ENCODE measurements at places on chromosomes 5 and 9.

DNA sequence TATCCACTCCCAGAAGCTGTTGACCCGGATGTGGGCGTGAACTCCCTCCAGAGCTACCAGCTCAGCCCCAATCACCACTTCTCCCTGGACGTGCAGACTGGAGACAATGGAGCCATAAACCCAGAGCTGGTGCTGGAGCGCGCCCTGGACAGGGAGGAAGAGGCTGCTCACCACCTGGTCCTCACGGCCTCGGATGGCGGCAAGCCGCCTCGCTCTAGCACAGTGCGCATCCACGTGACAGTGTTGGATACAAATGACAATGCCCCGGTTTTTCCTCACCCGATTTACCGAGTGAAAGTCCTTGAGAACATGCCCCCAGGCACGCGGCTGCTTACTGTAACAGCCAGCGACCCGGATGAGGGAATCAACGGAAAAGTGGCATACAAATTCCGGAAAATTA is 834 bp downstream of the PCDHGA8 start:
- no peak for DNase-seq

- DNase-seq, result no peak
These were observed 45.4 kb downstream of the SHB start for GRCh38 chr9:38023661-38024035.

GRCh38 chr5:74182603-74183002 is 457.9 kb downstream of the ENC1 start:
- DNase-seq, result no peak

DNA sequence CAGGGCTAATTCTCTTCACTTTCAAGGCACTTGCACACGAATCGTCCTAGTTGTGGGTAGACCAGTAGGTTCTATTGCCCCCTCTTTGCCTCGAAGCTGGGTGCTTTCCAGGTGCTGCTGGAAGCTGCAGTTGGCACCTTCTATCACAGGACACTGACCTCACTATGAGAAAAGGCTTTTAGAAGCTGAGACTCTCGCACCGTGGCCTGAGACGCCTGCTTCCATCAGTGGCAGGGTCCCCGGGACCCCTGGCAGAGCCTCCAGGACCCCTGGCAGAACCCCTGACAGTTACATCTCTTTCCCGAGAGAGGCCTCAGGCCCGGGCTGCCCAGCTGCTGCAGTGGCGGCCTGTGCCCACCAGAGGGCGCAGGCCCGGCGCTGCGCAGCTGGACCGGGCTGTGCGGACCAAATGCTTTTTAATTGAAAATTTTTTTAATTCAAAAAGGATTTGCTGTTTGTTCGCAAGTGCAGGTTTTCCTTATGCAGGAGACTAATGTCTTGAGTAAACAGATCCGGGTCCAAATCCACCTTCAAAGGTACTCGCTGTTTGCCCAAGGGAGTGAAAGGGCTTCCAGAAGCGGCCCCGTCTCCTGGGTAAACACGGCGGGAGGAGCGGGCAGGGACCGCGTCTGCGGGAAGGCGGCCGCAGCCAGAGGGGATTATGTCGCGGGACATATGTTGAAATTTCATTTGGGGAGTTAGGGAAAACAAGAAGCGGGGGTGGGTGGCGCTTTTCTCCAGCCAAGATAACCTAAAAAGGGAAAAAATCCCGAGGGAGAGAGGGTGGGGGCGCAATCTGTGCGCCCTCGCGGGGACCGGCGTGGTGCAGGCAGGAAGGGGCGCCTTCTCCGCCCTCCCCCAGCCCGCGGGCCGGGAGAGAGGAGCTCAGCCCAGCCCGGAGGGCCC is 114.5 kb upstream of the LMX1B start:
- DNase-seq, result no peak

DNA sequence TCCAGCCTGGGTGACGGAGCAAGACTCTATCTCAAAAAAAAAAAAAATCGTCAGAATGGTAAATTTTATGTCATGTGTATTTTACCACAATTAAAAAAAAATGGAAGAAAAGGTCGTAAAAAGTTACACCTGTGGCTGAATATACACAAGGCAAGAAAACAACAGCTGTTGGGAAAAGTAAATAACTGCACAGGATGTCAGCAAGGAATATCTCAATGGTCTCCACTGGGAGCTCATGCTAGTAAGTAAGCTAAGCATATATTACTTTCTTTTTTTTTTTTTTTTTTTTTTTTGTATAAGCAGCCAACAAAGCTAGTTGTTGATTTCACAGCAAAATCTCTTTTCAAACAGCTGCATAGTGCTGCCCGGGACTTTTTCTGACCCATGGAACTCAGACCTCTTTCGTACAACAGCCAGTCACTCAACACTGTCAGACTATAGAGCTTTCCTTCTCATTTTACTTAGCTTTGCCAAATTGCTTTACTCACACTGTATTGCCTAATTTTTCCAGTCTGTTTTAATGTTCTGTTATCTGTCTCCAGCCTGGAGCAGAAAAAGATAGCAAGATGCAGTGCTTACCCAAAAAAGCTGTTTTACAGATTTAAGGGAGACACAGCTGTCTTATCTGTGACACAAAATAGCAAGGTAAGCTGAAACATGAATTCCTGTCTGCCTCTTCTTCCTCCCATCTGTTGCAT is 175.9 kb downstream of the ENC1 start:
- DNase-seq, result no peak

GRCh38 chr5:136769900-136770684 is 404.7 kb upstream of the TRPC7 start:
- peak; percentile 73 for DNase-seq

DNA sequence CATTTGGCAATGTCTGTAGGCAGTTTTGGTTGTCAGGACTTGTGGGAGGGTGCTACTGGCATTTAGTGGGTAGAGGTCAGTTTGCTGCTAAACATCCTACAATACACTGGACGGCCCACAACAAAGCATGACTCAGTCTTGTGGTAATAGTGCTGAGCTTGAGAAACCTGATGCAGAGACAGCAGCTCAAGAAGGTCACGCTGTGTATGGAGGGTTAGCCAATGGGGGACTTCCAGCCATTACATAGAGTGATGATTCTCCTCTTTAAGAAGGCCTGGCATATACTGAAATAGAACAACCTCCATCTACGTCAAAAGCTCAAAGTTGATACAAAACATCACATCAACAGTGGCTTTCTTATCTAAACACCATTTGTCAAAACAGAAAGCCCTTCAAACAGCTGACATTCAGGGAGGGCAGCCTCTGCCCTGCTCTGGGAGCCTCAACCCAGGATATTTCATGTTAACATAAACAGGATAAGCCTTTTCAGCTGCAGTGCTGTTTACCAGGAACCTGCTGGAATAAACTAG is 143.0 kb downstream of the GPBP1 start:
- DNase-seq, result no peak

DNA sequence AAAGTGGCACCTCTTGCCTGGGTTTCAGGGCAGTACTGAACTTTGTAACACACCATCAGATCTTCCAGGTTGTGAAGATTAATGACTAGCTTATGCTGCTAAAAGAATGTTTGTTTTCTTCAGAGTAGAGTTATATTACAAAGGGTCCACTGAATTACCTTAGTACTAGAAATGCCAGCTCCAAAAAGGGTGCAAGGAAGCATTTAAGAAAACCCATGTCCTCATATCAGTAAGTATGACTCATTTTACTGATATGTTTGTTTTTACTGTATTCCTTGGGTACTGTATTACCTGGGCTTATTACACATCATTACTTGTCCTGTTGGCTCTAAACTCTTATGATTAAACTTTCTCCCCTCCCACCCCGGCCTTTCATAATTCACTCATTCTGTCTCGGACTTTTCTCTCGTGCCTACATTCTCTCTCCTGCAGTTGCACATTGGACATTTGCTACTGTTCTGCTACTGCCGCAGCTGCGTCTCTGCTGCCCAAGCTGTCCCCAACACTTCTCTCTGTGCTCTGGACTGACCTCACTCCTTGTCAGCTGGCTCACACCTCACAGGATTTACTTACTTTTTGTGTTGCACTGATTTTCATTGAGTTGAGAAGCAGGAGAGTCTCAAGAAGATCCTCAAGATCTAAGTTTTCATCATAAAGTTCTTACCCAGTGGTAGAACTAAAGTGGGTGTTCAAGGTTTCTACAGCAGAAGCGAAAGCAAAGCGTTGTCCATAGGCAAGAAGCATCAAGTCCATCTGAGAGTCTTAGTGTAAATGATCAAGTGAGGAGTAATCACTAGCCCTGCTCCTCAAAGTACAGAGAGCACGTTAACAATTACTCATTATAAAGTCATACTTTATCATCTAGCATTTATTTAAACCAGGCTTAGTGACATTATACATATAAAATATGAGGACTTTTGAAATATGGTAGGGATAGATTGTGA is 53.2 kb upstream of the C9orf72 start:
- no peak for DNase-seq

GRCh38 chr5:151019331-151019730 is 1.1 kb upstream of the GPX3 start:
- DNase-seq, result no peak

GRCh38 chr9:113858282-113858681 is 17.8 kb upstream of the ZNF618 start:
- DNase-seq, result no peak

GRCh38 chr5:39121315-39121714 is 47.1 kb upstream of the RICTOR start:
- no peak for DNase-seq

DNA sequence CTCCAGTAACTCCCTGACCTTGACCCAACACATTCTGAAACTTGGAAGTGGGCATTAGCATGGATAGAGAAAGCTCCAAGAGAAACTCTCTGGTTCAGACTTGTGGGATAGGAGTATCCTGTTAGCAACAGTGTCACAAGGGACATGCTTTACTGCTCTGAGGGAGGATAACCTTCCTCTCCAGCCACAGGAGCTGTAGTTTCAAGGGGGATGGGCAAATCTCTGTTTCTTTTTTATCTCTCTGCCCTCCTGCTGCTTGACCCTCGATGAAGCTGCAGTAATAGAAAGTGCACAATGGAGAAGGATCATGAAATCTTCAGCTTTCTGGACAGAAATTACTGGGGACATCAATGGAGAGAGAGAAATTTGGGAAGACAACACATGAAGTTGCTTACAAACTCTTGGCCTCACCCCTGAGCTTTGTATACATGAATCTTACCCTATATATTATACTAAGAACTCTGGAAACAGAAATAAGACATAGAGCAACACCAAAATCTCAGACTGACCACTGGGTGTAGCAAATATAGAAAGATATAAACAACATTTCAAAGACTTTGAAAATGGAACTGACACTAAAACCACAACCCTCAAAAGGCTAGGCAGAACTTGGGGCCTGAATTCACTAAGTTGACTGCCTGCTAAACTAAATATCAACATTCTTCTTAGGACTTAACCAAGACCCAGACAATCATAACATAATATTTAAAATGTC is 471.0 kb upstream of the MEF2C start:
- DNase-seq, result no peak

GRCh38 chr5:103358305-103358995 is 99.9 kb downstream of the MACIR start:
- DNase-seq, result no peak

DNA sequence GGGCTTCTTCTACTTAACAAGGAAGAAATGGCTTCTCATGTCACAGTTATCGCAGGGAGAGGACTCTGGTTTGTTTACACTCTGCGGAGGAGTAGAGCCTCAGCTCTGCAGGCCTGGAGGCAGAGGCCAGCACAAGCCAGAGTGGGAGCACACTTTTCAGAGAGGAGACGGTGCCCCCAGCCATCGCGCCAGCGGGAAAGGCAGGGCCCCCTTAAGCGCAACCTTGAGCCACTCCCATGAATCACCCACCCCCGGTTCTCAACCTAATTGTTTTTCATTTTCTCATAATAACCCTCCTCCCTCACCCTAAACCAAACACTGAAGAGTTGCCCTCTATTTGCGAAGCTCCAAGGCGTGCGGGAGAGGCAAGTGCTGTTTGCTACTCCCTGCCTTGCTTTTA is 208.4 kb upstream of the TBCA start:
- no peak for DNase-seq

- no peak for DNase-seq
These were observed 30.6 kb upstream of the COL5A1 start for GRCh38 chr9:134611046-134611445.

DNA sequence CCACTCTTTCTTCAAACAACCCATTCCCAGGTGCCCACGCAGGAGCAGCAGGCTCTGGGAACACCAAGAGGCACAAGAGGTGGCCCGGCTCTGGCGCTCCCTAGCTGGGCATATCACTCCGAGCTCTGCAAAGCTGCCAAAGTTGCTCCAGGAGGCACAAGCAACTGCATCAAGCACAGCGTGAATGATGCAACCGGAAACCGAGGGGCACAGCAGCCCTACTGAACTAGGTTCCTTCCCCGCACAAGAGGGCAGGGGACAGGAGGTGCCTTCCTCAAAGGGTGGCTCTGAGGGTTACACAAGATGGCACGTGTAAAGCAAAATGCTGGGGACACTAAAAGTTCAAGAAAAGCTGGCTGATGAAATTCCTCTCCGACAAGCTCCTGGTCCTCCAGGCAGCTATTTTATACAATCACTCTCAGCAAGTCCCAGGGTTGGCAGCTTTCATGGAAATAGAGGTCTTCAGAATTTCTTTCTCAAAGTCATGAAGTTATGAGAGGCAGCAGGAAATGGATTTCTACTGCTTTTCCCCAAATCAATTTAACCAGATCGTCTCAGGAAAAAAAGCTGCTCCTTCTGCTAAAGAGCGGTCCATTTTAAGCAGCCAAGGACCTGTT is 22.9 kb downstream of the PSMB7 start:
- DNase-seq, result no peak

GRCh38 chr9:5195463-5195862 is 10.0 kb upstream of the INSL6 start:
- no peak for DNase-seq

- DNase-seq, result no peak
These were observed 117.1 kb downstream of the DMXL1 start for GRCh38 chr5:119187776-119188529.

- DNase-seq, result no peak
These were observed 20.5 kb upstream of the CCL28 start for GRCh38 chr5:43432486-43433375.

GRCh38 chr5:65076251-65076869 is 307.6 kb downstream of the CWC27 start:
- DNase-seq, result no peak

DNA sequence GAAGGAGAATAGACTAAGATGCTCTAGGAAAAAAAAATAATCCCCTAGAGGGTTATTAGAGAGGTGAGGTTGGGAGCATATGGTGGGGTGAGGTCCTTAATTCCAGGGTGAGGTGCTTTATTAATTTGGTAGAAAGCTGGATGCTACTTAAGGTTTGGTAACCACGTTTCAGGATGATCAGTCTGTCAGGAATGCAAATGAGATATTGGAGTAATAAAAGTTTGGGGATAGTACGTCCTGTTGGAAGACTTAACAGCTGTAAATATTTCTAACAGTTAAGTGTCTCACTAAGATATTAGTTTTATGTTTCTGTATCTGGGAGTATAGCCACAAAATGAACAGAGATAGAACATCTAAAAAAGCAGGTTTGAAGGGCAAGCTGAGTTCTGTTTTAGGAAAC is 578.9 kb downstream of the CETN3 start:
- no peak for DNase-seq

DNA sequence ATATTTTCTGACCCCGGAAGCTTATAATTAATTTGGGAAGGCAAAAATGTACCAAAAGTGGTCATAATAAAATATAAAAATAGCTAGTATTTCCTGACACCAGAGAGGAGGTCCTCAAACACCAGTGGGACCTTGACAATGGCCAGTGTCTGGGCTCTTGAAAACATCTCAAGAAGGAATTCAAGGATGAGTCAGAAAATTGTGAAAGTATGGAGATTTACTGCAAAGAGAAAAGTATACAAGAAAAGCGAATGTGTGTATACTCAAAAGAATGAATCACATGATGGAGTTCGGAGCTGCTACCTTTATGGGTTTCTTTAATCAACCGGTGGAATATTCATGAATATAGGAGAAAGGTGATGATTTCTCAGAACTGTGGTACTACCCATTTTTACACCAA is 1709.0 kb upstream of the WWC1 start:
- DNase-seq, result no peak
